ENCODE measurements at places on chromosomes 1 and 21. TPM values are rescaled to one million over a fixed set of nuclear protein-coding genes. Genes with fewer than 3 reads are reported as not detected.

GRCh38 chr1:200217703-200218102, 190.2 kb downstream of the NR5A2 start:
- DNase-seq, result no peak

- no peak for DNase-seq
Measured at GRCh38 chr1:152497273-152497672, 13.3 kb upstream of the LCE5A start.

Gene RNU1-2
- total RNA-seq, result 3,807 TPM

- DNase-seq, result no peak
Measured at GRCh38 chr1:107871687-107872395, 93.1 kb downstream of the VAV3 start.

Gene HSD3B2
- total RNA-seq, result 0.38 TPM

Gene CAMK2N1
- total RNA-seq, result 95.9 TPM

DNA sequence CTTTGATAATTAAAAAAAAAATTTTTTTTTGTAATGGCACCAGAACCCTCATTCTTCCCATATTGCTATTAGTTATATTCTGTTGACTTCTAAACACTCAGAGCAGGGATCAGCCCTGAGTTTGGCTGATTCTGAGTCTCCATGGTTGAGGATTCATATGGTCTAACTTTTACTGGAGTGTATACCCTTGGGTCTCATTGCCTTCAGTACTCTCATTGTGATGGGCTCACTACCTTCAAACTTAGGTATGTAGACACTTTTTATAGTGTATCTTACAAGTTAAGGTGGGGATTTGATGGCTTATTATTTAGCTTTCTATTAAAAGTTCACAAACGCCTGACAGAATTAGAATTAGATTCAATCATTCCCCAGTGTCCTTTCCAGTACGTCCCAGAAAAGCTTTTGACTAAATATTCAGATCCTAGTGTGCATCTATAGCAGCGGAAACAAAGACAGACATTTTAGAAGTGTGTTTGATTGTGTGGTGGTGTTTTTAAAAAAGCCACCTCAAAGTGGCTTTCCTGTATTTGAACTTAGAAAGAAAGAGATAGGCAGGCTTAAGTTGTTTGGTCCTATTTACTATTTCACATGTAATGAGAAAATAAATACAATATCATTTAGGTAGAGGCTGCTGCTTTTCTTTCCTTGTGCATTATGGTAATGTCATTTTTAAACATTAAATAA, 1.4 kb downstream of the MACF1 start:
- no peak for DNase-seq

DNA sequence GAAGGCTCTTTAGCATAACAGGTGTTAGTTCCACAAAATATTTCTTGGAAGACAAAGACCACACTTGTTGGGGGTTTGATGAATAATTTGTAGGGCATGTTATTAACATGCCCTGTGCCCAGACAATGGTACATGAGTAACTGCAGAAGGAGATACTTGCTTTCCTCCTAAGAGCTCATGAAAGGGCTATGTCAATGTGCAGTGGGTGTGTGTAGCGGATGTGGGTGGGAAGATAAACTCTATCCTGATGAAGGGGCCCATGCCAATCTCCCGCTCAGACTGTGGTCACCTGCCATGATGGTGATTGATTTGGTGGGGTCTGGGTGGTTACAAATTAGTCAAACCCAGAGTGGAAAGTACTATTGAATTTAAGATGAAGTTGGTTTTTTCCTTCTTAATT, 69.8 kb upstream of the DNAH14 start:
- no peak for DNase-seq

DNA sequence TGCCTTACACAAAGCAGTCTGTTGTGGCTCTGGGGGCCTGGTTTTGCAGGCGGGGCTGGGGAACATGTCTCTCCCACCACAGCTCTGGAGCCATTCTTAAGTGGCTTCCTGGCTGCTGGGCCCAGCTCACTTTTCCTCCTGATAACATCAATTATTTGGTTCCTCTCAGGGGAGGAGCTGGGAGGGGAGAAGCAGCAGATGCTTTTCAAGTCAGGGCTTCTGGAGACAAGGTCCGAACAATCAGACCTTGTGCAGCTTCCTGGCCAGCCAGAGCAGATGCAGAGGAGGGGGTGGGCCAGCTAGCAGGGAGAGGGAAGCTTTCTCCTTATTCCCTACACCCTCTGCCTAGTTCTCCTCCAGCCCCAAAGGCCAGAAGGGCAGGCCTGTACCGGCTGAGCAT, 3.7 kb upstream of the PAQR6 start:
- DNase-seq, result no peak

Gene CFAP74
- total RNA-seq, result not detected

Gene CELA2A
- total RNA-seq, result not detected

Gene DYRK3
- 9.5 TPM for total RNA-seq

DNA sequence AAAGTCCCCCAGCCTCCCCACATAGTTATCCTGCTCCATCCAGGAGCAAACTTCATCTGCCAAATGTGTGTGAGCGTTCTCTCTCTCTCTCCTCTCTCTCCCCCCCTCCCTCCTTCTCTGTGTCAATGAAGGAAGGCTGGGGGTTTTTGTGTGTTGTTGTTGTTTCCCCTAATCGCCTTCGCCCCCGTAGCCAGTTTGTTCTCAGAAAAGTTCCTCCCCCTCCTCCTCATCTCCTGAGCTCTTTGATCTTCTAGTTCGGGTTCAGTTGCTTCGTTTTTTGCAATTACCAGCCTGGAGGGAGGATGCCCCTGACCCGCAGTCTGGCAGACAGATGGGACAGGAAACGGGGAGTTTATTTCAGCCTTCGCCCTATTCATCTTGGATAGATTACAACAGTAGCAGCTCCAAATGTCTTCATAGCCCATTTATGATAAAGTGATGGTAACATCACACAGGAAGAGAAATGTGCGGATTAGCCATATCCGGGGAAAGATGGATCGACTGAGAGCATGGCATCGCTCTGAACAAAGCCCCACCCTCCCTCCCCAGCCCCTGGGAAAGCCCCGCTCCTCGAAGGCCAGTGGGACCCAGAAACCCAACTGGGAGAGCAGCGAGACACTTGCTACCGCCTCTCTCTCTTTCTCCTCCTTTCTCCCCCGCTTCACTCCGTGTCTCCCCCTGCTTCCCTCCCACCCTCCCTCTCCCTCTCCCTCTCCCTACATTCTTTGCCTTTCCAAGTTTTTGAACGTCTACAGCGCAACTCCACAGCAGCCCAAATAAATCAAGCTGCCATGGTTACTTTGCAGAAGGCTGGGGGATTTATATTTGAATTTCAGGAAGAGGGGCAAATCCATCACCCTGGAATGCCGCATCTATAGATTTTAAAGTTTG, 139.7 kb upstream of the ARHGEF16 start:
- peak; percentile 36 for DNase-seq

GRCh38 chr1:82000221-82000620, 199.5 kb downstream of the ADGRL2 start:
- DNase-seq, result no peak

GRCh38 chr1:159012495-159012894, 2.8 kb downstream of the IFI16 start:
- no peak for DNase-seq

Gene LMOD1
- total RNA-seq, result 32.1 TPM

Gene CTNNBIP1
- 20.7 TPM for total RNA-seq

DNA sequence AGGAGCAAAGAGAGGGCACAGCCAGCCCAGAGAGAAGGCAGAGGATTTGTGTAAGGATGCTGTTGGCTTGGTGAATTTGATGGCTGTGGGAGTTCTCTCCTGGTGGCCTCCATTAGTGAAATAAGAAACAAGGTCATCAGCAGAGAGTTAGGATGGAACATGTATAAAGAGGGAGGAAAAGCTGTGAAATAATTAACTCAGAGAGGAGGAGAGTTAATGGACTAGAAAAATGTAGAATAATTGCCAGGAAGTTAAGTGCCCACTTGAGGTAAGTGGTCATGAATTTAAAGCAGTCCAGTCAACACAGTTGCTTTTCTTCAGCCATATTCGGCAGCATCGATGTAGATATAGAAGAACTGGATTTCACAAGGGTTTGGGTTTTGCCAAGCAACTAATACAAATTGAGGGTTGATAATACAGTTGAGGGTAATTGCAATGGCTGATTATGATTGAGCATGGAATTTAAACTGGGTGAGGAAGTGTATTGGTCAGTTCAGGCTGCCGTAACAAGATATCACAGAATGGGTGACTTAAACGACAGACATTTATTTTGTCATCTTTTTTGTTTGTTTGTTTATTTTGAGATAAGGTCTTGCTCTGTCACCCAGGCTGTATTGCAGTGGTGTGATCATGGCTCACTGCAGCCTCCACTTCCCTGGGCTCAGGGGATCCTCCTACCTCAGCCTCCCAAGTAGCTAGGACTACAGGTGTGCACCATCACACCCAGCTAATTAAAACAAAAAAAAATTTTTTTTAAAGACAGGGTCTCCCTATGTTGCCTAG, 31.7 kb upstream of the KLF17 start:
- no peak for DNase-seq

DNA sequence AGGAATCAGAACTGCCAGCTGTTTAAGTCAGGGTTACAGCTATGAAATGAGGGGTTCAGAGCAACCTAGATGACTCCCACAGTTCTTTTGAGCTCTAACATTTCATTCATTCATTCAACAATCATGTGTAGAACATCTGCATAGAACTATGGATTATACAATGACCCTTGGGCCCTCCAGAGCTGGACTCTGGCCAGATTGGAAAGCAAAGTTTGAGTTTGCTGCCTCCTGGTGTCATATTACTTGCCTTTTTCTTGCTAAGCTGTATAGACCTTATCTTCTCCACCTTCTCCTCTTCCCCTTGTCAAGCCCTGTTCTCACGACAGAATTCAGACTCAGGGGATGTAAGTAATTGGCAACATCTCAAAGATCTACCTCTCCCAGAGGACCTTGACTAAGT, 4.0 kb downstream of the CASQ2 start:
- no peak for DNase-seq

Gene FAM229A
- total RNA-seq, result 18.9 TPM

DNA sequence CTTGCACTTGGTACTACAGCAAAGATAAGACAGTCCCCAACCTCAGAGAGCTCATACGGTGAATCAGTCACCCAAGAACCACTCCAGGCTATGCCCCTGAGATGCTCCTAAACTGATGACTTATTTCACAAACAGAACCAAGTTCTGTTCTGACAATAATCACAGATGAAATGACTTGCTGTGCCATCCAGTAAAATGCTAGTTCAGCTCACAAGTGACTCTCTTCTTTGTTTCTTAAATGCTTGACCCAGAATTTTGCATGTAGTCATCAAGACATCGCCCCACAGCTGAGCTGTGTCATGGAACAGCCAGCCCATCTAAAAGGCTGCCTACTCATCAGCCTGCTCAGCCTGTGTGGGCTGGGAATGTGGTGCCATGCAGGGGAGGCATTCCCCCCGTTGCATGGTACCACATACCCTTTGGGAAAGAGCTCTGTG, 6.1 kb upstream of the SLC19A2 start:
- no peak for DNase-seq

DNA sequence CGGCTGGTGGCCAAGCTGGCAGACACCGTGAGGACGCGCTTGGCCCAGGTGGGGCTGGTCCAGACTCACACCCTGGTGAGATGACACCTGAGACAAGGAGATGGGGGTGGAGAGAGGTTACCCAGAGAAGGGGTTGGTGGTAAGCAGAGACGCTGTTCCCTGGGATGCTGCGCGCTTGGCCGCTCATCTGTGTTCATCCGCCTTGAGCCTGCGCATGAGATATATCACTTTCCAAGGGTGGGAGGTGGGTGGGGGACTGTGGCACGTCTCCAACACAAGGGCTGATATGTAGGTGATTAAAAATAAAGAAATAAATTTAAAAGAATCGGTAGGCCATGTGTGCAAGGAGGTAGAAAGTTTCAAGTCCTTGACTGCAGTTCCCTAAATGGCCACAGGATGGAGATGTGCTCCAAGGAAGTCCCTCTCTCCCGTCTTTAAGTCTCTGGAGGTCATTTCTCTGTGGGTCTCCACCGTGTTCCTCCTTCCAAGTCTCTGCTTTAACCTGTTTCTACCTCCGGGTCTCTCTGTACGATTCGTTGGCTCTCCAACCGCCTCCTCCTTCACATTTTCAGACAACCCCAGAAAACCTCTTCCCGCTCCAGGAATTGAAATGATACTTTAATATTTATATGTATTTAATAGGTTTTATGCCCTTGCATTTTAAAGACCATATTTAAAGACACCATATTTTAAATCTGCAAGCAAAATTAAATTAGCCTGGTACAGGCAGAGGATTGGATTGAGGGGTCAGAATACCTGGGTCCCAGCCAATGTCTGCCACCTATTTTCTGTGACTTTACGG, 4.5 kb downstream of the TTC24 start:
- DNase-seq, result peak; percentile 56

- DNase-seq, result no peak
Measured at GRCh38 chr1:33560680-33561079, 88.2 kb downstream of the ZSCAN20 start.

GRCh38 chr1:208767816-208768215, 523.6 kb upstream of the PLXNA2 start:
- no peak for DNase-seq

Gene LCA5L
- 2.0 TPM for total RNA-seq

DNA sequence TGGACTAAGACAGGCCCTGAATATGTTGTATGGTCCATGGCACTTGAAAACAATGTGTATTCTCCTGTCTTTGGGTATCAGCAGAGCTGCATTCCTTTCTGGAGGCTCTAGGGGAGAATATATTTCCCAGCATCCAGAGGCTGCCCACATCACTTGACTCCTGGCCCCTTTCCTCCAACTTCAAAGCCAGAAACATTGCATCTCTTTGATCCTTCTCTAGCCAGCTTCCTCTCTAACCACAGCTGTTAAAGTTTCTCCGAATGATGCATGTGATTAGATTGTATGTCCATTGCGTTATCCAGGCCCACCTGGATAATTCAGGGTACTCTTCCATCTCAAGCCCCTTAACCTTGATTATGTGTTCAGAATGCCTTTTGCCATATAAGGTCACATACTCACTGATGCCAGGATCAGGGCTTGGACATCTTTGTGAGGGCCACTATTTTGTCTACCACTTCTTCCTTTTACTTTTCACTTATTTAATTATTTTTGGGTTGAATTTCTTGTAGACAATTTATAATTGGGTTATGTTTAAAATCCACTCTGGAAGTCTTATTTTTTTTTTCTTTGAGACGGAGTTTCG, 5.3 kb downstream of the CHD1L start:
- no peak for DNase-seq
